ENCODE measurements at places on chromosomes 3 and 15.

DNA sequence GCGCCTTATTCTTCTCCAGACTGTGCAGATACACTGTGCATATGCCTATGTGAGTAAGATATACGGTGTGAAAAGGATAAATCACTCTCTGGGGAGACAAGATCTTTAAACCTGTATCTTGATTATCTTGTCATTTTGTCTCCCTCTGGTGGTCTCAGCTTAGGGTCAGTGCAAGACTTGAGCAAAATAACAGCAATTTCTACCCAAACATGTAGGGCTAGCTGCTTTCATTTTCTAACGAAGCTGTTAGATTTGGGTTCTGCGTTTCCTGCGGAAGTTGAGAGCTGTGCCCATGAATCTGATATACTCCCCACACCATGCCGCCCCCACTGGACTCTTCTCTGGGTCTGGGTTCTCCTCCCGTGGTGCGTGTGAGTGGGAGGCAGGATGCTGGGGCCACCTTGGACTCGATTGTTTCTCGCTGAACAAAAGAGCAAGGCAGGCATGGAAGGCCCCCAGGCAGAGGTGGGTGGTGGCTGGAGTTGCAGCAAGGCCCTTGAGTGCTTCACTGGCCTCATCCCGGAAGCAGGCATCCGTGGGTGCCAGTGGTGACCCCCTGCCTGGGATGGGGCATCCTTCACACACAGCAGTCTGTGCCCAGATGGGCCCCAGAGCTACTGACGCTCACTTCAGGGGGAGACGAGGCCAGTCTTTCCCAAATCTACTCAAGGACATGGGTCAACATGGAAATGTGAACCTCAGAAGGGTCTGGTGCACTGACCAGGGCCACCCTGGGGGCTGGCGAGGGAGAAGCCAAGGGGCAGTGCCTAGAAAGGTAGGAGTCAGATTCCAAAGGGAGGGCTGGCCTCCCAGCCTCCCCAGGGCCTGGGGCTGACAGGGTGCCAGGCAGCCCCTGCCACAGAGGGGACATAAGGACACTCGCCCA lies 179.6 kb downstream of the NSMCE3 start:
- DNase-seq = no peak

GRCh38 chr3:117417411-117417810 lies 707.8 kb downstream of the TUSC7 start:
- DNase-seq = peak; percentile 2

DNA sequence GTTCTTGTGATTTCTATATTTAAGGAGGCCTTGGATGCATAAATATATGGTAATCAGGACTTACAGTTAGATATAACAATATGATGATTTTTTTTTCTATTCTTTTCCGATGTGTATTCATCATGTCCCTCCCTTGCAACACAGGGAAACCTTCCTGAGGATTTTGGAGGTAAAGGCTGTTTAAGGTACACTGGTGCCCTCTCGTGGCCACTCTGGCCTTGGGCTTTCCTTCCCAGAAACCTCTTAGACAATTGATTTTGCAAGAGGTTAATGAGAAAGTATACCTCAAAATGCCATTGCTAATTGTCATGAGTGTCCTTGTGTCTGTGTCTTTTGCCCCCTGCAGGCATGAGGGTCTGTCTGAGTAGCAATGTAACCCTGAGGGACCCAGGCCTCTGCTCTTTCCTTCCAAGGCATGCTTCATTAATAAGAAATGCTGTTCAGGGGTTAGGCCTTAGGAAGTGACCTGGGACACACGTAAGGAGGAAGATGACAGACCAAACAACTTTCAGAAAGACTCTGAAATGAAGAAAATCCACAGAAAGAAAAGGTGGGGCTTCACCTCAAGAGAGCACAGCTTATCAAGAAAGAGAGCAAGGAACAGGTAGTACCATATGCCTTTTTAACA lies 70.3 kb upstream of the PPP2R3A start:
- peak; percentile 76 for DNase-seq

GRCh38 chr3:103968751-103969150 lies 1398.0 kb upstream of the ALCAM start:
- DNase-seq = no peak

GRCh38 chr3:129330409-129330808 lies 51.7 kb downstream of the HMCES start:
- no peak for DNase-seq

GRCh38 chr3:195254454-195255175 lies 16.3 kb downstream of the XXYLT1 start:
- no peak for DNase-seq

GRCh38 chr3:10907262-10907661 lies 85.3 kb upstream of the SLC6A1 start:
- DNase-seq = no peak

DNA sequence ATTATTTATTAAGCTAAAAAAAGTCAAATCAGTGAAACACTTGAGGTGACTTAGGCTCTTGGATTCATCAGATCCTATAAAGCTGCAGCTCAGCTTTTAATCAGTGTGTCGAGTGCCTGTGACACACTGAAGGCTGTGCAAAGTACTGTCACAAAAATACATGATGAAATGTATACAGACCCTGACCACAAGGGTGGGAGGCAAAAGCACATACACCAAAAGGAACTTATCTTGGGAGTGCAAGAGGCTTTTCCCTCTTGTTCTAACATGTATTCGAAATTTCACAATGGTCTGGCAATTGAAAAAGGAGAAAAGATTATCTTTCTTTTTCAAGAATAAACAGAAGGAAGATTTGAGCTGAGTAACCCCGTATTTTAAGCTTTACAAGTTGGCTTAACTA lies 35.9 kb downstream of the VGLL4 start:
- DNase-seq = no peak

GRCh38 chr3:63328365-63328764 lies 50.3 kb downstream of the SYNPR start:
- DNase-seq = peak; percentile 24

GRCh38 chr15:83282141-83282540 lies 2.3 kb downstream of the BNC1 start:
- DNase-seq = no peak

- DNase-seq = no peak
Observed at GRCh38 chr15:31323627-31324026, 3.0 kb upstream of the KLF13 start.

GRCh38 chr3:26084629-26085028 lies 294.7 kb downstream of the OXSM start:
- no peak for DNase-seq

- no peak for DNase-seq
Observed at GRCh38 chr3:137171834-137172603, 214.2 kb downstream of the IL20RB start.

- DNase-seq = no peak
Observed at GRCh38 chr15:67547836-67548235, 5.3 kb downstream of the MAP2K5 start.

GRCh38 chr15:87083201-87083600 lies 1003.5 kb downstream of the AGBL1 start:
- no peak for DNase-seq
